Posterior cingulate gyrus (tissue), 11 donors: ENCODE measurements at places on chromosomes 6 and 20.

- no peak for DNase-seq
Observed at GRCh38 chr6:136994782-136995181, 50.0 kb downstream of the IL20RA start.

DNA sequence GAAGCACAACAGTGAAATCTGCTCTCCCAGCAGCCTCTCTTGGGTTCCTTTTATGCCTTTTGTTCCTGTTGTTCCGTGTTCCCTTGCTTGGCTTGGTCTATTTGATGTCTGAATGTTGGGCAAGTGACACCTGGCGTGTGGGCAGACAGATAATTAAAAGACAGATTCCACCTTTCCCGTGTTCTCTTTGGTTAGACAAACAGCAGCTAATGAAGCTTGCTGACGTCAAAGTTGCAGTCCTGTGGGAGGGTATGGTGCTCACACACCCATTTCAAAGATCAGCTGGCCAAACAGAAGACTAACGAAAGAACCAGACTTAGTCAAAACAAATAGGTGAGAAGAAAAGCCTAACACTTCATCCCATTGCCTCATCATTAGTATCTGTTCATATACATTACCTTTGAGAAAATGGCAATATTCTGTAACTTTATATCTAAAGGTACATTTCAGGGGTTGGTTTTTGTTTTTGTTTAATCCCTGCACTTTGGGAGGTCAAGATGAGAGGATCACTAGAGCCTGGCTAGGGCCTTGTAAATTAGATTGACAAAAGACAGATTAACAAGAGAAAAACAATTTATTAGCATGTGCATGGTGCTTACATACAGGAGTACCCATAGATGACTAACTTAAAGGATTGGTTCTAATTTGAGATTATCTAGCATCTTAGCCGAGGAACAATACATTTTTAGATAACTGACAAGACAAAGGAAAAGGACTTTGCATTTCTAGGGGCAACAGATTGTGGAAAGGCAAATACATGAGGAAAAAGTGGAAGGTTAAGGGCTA is 48.9 kb upstream of the TNFRSF21 start:
- no peak for DNase-seq

DNA sequence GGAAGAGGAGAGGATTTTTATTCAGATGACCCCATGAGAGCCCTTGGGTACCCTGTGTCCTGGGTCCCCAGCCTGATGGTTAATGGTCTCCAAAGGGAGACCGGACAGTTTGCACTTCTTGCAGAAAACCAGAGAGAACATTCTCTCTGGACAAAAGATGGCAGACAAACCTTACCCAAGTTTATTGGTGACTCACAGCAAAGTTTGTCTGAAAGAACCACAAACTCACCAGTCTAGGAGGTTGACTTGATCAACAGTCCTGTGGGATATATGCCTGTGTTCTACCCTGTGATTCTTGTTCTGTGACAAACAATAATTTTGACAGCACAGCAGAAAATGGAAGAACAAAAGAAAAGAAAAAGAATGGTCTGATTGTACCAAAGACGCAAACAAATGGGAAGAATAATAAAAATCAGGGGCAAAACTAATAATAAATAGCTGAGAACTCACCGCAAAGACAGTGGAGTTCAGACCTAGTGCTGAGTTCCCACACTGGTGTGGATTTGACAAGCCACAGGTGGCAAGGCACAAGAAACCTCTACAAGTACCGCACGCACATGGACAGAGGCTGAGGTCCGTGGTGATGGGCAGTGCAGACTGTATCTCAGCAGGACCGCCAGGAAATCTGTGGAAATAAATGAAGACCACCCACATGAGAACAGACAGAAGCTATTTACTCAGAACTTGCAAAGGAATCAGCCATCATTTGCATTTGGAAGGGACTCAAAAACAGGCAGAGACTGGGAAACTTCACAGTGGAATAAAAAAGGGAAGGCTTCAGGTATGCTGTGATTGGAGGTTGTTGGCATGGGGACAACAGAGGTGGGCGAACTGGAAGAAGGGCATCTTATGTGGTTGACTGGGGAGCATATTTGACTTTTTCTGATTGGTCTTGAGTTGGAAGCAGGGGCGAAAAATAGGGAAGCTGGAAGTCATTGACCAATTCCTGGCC is 246.3 kb upstream of the RNF24 start:
- DNase-seq = no peak

DNA sequence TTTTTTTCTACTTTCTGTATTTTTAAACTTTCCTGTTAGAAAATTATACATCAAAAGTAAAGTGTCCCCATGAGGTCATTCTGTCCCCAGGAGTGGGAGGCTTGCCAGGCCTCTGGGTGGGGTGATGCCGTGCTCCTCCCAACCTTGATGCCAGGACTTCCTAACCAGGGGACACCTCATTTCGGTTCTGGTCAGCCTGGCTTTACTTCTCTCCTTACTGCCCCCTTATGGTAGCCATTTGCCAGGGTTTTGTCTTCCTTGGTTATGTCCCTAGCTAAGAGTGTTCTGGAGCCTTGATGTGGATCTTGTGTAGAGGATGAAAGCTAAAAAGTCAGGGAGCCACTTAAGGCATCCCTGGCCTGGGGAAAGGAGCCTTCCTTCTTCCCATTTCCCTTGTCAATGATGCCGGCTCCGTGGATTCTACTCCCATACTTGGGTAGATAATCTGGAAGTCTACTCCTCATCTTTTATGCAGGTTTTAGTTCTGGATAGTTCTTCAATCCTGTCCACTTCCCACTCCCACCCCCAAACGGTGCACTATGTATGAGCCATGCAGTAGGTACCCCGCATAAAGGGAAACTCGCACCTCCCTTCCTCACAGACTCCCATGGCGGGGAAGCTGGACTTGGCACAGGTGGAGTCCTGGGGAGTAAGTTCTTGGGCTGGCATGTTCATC is 164.1 kb upstream of the SALL4 start:
- no peak for DNase-seq

DNA sequence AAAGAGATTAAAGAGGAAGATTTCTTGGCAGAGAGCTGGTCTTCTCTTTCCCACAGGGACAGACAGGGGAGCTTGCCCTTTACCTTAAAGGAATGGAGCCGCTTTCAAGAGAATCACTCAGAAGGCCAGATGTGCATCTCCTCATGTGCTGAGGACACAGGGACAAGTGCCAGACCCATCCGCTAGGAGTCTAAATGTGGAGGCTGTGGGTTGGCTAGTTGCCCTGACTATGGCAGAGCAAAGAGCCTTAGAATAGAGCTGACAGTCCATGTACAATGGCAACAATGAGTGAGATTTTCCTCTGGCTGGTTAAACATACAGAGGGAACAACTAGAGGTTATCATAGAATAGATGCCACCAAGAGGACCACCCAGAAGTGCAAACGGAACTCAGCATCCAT is 7.3 kb upstream of the DOK5 start:
- DNase-seq = peak; percentile 81

- DNase-seq = no peak
Observed at GRCh38 chr20:38557174-38557573, 23.8 kb upstream of the ADIG start.

GRCh38 chr6:75317503-75318206 is 33.1 kb upstream of the TMEM30A start:
- DNase-seq = no peak
